ENCODE measurements at places on chromosomes 1 and 21. TPM values are rescaled to one million over a fixed set of nuclear protein-coding genes. Genes with fewer than 3 reads are reported as not detected.

Gene CTSE
- total RNA-seq = 0.28 TPM

Gene RGS13
- not detected for total RNA-seq

Gene NTNG1
- 1.3 TPM for total RNA-seq

Gene CACNA1S
- total RNA-seq = not detected

Gene LCE6A
- total RNA-seq = not detected

Gene PER3
- 1.2 TPM for total RNA-seq

Gene FMO1
- not detected for total RNA-seq

Gene HAPLN2
- not detected for total RNA-seq

Gene PAQR6
- 0.71 TPM for total RNA-seq

Gene TNFRSF4
- not detected for total RNA-seq

Gene HCRTR1
- total RNA-seq = not detected

Gene FMOD
- total RNA-seq = 0.05 TPM

Gene HAO2
- not detected for total RNA-seq

Gene NECTIN4
- total RNA-seq = 50.0 TPM

Gene LCE7A
- total RNA-seq = not detected

Gene TMEM61
- total RNA-seq = 0.85 TPM

Gene EDN2
- 2.8 TPM for total RNA-seq

Gene BEST4
- 0.05 TPM for total RNA-seq

Gene PCSK9
- 125 TPM for total RNA-seq

Gene SOX13
- total RNA-seq = 14.2 TPM

Gene C1orf94
- not detected for total RNA-seq

Gene REG4
- total RNA-seq = not detected

Gene RGS16
- 0.74 TPM for total RNA-seq

Gene KRTAP19-2
- not detected for total RNA-seq

Gene MYBPH
- not detected for total RNA-seq

Gene AQP10
- total RNA-seq = 0.78 TPM

Gene BRINP2
- total RNA-seq = 0.14 TPM

Gene NUAK2
- 18.8 TPM for total RNA-seq

Gene RCC1
- total RNA-seq = 70.2 TPM

Gene FBXO42
- total RNA-seq = 15.2 TPM

Gene MATN1
- not detected for total RNA-seq

Gene CNTN2
- not detected for total RNA-seq

Gene TNFRSF14
- total RNA-seq = 3.3 TPM

Gene CELA3A
- not detected for total RNA-seq

Gene TAL1
- total RNA-seq = not detected

Gene ESRRG
- not detected for total RNA-seq

Gene TFF2
- total RNA-seq = not detected

Gene TENT5C
- 0.19 TPM for total RNA-seq

Gene ST6GALNAC5
- 0.60 TPM for total RNA-seq

Gene STYXL2
- not detected for total RNA-seq

Gene TRAPPC10
- total RNA-seq = 14.1 TPM

Gene MRPL24
- 76.9 TPM for total RNA-seq

Gene USH2A
- not detected for total RNA-seq

Gene GREM2
- not detected for total RNA-seq

Gene IKBKE
- 15.6 TPM for total RNA-seq

Gene RBP7
- not detected for total RNA-seq

Gene SETDB1
- total RNA-seq = 19.0 TPM

Gene TGFB2
- total RNA-seq = 1.2 TPM

Gene PRKAA2
- total RNA-seq = 1.9 TPM

Gene S100A4
- 45.3 TPM for total RNA-seq

Gene SMIM1
- 0.79 TPM for total RNA-seq

Gene ATP1A2
- total RNA-seq = not detected

Gene ASAP3
- total RNA-seq = 20.3 TPM

Gene SPRR5
- 0.71 TPM for total RNA-seq

Gene NUCKS1
- total RNA-seq = 81.1 TPM

Gene ANGPTL3
- total RNA-seq = not detected

Gene S100A7
- total RNA-seq = 0.42 TPM

Gene CHIA
- not detected for total RNA-seq
